GM18507 (cell line): ENCODE measurements at places on chromosomes 16 and 17.

DNA sequence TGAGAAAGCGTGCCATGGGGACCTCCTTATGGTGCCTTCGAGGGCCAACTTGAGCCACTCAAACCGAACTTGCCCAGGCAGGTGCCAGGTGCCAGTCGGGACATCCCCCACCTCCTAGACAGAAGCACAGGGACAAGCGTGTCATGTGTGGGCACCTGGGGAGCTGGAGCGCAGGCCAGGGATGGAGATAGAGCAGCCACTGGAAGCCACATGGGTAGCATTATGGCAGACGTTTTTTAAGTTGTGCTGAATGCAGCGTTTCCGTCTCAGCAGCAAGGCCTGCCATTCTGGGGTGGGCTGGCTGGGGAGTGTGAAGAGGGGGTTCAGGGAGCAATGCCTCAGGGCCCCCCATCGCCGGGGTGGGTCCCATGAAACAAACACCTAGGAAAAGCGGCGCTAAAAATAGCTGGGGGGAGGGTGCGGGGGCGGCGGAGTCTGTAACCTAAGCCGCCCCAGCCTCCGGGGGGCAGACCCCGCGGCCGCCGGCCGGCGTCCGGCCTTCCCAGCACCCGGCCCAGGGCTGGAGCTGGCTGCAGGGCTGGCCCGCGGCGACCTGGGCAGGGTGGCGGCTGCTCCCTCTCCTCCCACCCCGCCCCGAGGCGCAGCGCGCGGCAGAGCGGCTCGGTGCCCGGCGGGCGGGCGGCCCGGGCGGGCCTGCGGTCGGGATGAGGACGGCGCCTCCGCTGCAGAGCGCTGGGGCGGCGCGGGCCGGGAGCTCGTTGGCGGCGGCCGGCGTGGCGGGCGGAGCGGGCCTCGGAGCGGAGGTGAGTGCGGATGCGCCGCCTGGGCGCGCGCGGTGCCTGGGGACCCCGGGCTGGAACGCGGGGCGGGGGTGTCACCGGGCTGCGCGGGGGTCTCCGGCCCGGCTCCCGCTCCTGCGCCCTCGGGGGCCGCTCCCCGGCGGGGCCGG, at the start of gene ZNF469:
TSS of gene ZNF469 (plus strand) at position 469 of the 910 bp plus-strand sequence. CDS start 44,512 bp downstream, outside the sequence.
- no peak for DNase-seq

GRCh38 chr16:4769306-4769638, 2.3 kb upstream of the ZNF500 start:
- no peak for DNase-seq

GRCh38 chr16:78458588-78458987, 359.1 kb downstream of the WWOX start:
- DNase-seq: no peak

DNA sequence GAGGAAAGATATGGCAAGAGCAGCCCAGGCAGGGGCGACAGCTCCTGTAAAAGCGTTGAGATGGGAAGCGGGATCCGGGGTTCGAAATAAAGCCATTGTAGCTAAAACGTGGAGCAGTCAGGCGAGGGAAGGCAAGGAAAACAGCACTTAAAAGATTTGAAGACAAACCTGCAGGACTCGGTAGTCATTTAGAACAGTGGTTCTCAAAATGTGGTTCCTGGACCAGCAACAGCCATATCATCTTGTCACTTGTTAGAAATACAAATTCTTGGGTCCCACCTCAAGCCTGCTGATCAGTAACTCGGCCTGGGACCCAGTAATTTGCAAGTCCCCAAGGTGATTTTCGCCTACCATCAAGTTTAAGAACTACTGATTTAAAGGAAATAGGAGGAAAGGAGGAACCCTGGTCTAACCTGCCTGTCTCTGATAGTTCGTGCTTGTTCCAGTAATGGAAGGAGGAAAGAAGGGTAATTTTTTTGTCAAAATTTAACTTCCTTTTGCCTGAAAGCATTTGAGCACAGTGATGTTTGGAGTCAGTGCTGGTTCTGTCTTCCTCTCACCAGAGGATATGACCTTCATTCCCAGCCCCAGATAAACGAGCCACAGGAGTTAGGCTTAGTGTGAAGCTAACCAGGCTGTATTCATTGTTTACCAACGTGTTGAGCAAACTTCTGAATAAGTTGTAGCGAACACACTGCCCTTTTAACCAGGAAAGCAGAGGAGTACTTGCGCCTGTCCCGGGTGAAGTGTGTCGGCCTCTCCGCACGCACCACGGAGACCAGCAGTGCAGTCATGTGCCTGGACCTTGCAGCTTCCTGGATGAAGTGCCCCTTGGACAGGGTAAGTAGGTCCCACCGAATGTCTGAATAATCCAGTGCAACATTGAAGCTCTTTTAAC, 1.1 kb downstream of the ORC6 start:
- DNase-seq: no peak

DNA sequence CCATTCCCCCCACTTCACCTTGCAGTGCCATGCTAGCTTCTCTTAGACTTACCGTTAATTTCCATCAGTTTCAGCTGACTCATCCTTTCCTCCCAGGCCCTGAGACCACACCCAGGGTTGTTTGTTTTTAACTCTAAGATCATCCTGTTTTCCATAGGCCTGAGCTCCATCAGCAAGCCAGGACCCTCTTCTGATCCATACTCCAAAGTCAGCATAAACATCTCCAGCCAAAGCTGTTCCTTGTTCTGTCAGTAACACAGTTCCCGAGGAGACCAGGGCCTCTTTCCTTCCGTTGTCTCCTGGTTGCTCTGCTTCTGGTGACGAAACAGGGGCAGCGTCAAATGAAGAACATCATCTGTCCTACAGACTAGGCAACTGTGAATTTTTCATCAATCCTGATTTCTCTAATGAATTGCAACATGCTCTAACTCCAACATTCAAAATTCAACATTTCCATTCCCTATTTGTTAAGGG, 83.8 kb upstream of the HNF1B start:
- no peak for DNase-seq

DNA sequence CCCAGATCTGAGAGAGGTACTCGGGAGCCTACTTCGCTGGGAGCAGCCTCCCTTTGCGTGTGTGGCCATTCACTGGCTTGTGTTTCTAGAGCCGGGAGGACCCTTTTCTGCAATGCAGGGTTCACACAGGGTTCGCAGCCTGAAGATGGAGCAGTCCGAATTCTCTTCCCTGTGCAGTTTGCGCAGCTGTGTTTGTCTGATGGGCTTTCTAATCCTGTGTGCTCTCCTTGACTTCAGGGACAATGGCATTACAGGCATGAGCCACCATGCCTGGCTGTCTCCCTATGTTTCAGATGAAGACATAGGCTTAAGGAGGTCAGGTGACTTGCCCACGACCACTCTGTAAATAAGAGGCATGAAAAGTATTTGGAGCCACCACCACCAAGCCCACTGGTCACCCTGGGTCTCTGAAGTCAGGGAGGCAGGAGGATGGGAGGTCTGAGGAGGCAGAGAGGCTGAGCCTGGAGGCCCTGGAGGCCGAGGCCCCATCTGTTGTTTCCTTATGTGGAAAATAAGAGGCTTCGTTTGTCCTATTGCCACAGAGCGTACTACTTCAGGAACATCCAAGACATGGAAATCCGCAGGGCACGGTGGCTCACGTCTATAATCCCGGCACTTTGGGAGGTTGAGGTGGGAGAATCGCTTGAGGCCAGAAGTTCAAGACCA, 5.0 kb upstream of the STH start:
- DNase-seq: no peak

GRCh38 chr17:48385319-48385718, 44.7 kb downstream of the SKAP1 start:
- no peak for DNase-seq

DNA sequence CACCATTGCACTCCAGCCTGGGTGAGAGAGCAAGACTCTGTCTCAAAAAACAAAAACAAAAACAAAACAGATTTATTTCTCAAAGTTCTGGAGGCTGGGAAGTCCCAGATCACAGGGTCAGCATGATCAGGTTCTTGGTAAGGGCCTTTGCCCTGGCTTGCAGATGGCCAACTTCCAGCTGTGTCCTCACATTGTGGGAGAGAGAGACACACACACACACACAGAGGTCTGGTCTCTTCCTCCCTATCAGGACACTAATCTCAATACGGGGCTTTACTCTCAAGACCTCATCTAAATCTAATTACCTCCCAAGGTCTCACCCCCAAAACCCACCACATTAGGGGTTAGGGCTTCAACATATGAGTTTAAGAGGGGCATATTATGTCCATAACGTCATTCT, 26.4 kb upstream of the TAOK1 start:
- no peak for DNase-seq

DNA sequence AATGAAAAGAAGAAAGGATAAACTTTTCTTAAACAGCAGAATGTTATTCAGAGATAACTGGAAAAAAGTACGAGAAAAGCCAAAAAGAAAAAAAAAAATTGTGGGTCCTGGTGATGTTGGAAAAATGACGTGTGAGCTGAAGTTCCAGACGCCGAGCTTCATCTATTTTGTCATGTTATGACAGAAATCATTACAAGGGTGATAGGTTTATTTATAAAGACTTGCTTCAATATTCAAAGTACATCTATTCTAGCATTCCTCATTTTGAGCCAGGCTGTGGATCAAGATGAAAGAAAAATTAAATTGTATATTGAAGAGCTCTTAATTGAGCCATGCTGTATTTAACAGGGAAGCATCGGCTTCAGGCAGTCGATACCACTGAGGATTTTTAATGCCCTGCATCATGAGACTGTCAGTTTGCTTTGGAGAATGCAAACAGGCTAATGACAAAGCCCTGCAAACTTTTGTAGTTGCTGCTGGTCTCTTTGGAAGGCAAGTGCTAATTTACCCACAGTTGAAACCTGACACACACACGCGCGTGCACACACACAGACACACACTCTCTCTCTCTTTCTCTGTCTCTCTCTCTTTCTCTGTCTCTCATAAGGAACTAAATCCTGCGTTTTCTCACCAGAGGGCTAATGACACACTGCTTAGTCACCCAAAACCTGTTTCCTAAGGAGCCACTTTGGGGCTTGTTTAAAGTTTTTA, 110.7 kb downstream of the WWOX start:
- no peak for DNase-seq

DNA sequence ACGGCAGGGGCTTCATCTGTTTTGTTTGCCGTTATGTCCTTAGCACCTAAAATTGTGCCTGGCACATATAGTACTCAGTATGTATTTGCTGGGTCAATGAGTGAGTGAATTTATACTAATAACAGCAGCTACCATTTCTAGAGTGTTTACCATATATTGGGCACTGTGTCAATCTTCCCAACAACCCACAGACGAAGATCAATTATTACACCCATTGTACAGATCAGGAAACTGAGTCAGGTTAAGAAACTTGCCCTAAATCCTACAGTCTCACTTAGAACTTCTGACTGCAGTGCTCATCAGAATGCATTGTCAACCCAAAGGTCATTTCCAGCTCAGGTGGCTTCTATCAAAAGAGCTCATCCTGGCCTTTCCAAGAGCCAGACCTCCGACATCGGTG, 44.5 kb upstream of the MEOX1 start:
- no peak for DNase-seq

DNA sequence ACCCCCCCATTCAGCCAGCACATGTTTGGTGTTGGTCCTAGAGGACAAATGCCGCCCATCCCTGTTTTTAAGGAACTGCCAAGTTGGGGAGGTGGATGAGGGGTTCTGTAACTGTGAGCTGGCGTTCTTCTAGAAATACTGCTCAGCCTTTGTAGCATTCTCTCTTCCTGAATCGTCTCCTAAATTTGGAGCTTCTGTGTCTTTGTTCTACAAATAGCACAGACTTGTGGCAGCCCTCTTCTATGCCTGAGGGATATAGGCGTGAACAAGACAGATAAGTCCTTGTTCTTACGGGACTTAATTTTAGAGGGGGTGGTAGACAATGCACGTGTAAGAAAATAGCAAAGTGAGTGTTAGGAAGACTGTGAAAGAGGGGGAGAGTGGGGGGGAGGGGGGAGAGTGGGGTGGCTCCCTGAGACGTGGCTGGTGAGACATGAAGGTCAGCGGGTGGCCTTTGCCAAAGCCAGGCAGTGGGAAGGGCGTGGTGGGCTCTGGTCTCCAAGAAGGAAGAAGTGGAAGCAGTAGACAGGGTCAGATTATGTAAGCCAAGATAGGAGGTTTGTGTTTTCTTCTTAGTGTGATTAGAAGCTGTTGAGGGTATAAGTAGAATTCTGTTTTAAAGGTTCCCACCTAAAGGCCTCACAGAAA, 9.9 kb downstream of the MFSD11 start:
- no peak for DNase-seq

DNA sequence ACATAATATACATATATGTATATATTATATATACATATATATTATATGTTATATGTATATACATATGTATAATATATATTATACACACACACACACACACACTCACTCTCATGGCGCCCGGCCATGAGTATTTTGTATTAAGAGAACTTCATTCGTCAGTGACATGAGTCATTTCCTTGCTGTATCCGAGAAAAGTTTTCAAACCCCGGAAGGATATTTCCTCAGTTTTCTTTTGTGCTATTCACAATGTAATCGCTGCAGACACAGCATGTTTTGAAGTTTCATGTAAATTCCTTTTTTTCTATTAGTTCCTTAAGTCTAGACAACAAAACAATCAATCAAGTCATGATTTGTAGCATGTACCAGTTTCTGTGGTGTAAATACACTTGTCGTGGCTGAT, 33.3 kb downstream of the OR1D5 start:
- DNase-seq: no peak

DNA sequence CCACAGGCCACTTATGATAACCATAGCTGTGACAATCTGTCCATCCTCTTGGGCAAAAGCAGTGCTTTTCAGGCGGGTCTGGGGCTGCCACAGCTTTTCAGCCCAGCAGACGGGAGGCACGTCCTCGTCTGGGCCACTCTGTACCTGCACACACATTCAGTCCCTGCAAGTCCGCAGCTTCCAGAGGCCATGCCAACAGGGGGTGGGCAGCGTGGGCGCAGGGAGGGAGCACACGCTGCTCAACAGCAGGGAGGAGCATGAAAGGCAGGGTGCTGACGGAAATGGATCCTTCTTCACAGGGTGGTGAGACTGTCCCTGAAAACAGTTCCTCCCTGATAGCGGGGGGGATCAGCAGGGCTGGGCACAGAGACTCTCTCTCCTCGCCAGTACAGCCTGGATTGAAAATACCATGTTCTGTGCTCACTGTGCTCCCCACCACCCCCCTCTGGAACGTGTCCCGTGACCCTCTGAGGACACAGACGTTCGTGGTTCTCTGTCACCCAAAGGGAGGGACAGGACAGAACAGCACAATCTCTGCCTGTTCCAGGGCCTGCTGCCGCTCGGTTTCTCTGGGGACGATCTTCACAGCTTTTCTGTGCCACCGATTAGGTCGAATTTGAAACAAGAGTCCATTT, 41.7 kb downstream of the PEMT start:
- no peak for DNase-seq
